ENCODE measurements at places on chromosomes 5 and 9.

DNA sequence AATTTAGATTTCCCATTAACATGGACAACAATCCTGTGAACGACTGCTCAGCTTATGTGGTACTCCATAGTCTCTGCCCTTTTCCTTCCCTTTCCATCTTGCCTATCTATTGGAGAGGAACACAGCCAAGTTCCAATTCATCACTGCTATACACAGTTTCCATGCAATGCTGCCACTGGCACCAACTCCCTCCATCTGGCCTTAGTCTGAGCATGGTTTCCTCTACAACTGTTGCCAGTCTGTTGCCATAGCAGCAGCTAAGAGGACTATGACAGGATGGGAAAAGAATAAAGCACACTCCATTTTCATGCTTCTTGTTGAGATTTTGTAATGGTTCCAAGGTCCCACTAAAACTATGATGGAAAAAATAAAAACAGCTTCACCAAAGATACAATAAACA is 189.0 kb downstream of the HCN1 start:
- DNase-seq, result peak; percentile 51

DNA sequence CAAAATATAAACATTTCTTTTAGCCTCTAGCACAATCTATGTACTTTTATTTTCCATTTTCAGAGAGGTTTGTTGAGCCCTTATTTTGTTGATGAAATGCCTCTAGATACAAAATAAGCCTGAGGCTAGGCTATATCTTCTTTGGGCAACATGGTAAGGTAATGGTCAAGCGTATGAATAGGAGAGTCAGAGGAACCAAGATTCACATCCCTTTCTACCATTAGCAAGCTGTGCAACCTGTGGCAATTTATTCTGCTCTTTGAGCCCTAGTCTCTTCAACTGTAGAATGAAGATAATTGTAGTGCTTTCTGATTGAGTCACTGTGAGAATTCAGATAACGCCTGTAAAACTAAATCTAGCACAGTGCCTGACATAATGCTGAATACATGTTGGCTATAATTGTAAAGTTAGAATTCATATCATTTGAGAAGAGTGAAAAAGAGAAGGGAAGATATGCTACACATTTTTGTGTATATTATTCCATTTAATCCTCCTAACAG is 412.5 kb downstream of the CCDC171 start:
- no peak for DNase-seq

- DNase-seq, result no peak
Observed at GRCh38 chr5:33240558-33240957, 200.2 kb upstream of the TARS1 start.

DNA sequence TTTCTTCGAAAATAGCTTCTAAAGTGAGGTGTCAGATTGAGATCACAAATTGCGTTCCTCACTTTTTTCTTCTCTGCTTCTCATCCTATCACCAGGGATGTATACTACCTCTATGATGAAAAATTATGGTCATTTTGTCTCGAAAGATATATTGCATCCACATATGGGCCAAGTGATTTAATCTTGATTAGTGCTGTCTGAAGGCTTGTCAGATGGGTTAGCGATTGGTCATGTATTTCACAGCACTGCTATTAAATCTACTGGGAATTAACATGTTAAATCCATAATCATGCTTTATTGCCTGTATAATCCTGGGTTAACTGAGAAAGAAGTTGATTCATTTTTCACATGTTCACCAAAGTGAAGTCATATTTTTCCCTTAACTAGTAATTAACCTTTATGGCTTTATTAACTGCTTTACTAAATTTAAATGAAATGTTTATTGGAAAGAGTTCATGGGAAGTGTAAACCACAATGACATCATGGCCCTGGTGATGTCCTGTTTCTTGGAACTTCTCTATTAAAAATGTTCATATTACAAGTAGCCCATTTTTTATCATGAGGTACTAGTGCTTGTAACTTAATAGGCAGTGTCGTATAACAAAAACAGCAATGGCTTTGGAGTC is 193.3 kb downstream of the SMC2 start:
- DNase-seq, result no peak

DNA sequence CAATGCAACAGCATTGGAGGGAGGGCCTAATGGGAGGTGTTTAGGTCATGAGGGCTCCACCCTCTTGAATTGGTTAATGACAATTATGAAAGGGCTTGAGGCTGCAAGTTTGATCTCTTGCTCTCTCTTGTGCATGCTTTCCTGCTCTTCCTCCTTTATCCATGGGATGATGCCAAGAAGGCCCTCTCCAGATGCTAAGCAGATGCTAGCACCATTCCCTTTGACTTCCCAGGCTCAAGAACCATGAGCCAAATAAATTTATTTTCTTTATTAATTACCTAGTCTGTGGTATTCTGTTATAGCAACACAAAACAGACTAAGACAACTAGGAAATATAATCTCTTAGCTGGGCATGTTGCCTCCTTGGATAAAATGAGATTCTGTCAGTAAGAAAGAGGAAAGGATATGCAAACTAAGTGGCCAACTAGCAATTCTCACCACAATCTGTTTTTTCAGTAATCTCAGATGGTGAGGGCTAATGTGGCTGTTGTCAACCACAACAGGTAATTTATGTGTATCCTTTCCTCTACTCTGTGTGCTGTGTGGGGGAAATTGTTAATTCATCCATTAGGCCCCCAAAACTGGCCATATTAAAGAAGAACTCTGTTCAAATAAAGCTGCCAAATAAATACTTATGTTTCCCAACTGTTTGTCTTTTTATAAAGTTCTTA is 269.1 kb upstream of the CD180 start:
- no peak for DNase-seq

DNA sequence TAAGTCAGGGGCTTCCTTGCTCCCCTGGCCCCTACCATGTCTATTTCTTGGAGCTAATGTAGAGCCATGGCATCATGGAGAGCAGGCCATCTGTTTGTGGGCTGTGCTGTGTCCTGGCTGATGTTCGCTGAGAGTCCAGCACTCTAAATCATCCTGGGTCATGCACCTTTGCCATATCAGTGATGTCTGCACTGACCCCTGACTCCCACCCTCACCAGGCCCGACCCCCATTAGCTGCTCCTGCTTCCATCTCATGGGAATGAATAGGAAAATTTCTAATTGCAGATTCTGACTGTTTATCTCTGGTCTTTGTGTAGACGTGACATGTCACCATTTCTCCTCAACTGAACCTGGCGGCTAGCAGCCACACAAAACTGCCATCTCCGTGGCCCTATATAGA is 236.9 kb downstream of the NSG2 start:
- no peak for DNase-seq

DNA sequence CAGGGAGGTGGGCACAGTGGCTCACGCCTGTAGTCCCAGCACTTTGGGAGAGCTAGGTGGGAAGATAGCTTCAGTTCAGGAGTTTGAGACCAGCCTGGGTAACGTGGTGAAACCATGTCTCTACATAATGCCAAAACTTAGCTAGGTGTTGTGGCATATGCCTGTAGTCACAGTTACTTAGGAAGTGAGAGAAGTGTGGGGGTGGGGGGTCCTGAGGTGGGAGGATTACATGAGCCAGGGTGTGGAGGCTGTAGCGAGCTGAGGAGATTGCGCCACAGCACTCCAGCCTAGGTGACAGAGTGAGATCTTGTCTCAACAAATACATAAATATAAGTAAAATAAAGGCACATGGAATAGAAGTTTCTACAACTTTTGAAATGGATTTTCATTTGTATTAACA is 23.1 kb downstream of the VCAN start:
- no peak for DNase-seq

- DNase-seq, result no peak
Observed at GRCh38 chr9:99490729-99491128, 268.6 kb downstream of the SEC61B start.

DNA sequence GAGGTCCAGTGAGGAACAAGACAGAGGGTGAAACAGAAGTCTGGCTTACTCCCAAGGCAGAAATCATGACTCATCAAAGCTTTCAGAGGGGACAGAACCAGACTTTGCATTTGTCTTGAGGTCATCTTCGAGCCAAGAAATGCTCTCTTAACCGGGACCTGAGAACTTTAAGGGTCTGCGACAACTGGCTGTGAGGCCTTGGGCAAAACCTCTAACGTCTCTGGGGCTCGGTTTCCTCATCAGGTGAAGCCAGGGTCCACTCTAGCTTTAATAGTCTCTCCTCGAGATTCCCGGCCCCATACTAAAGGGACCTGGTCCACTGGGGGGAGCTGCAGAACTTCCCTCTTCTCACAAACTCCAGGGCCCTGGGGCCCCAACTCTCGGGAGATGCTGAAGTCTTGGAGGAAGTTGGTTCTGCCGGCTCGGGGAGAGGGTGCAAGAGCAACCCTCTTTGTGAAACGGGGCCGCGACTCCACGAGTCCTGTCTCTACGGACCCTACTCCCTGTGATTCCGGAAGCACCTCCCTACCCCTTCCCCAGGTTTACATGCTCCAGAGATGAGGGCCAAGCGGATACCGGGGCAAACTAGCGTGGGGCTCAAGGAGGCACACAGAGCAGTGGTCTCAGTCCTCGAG is 2.6 kb downstream of the GLIS3 start:
- DNase-seq, result peak; percentile 62

DNA sequence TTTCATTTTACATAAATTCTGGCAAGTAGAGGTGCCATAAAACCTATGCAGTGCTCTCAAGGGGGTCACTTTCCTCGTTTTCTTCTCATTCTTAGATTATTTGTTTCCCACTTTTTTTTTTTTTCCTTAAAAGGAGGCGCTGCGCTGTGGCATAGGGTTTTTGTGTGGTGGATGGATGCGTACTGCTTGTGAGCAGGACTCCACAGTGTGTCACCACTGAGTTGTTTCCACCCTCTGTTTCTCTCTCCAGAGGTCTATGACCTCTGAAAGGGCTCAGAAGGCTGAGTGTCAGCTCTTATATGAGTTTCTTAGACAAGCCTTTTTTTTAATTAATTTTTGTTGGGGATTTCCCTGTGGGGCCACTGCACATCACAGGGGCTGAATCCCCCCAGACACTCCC is 13.6 kb upstream of the CLTB start:
- no peak for DNase-seq

DNA sequence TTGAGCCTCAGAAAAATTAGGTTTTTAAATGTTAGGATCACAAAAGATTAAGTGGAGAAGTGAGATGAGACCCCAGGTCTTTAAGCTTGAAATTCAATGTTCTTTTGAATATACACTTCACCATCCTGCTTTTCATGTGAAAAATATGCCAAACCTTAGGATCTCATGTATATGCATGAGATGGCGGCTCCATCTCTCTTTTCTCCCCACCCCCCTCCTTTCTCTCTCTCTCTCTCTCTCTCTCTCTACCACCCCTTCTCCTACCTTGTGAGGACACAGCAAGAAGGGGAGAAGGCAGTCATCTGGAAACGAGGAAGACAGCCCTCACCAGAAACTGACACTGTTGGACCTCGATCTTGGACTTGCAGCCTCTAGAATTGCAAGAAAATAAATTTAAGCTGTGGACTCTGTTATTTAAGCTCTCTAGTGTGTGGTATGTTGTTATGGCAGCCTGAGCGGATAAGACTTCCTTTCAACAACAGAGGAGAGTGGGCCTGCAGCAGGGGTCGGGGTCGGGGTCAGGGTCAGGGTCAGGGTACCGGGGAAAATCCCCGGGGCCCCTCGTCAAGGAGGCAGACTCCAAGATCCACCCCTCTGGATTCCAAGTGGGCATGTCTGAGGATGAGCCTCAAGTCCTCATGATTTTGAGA is 16.4 kb upstream of the ALDH1B1 start:
- no peak for DNase-seq

DNA sequence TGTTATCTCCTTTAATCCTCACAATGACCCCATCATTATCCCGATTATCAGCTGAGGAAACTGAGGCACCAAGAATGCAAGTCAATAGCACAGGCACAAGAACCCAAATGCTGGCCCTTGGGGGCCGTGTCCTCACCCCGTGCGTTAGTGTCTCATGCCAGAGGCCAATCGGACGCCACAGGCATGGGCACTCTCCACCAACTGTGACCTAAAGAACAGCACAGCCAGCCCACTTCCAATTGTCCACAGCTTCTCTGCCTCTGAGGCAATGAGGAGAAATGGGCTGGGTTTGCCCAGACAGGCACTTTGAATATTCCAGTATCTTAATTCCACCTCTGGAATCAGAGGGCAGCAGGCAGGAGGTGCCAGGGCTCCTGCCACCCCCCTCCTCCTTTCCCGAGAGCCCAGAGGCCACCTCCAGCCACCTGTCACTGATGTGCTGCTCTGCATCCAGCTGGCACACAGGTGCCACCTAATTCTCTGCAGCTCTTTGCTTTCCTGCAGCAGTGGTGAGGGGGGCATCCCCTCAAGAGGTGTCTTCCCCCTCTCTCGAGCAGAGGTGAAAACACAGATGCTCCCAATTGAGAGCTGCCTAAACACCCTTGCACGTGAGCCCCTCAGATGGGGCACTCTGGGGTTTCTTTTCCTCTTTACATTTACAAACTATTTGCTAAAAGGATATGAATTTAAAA is 107.5 kb downstream of the ROR2 start:
- no peak for DNase-seq

- DNase-seq, result no peak
Observed at GRCh38 chr9:133673258-133673655, 37.1 kb downstream of the DBH start.

Measured in right forelimb (tissue), 1 donor.